ENCODE measurements at places on chromosomes 2 and 18. TPM values are rescaled to one million over a fixed set of nuclear protein-coding genes. Genes with fewer than 3 reads are reported as not detected.

Gene CHST9
- polyA plus RNA-seq = 0.18 TPM

Gene POTEI
- polyA plus RNA-seq = not detected

Gene CENPA
- polyA plus RNA-seq = 1.1 TPM

Gene MGAT4A
- polyA plus RNA-seq = 14.4 TPM

Gene PTH2R
- 0.48 TPM for polyA plus RNA-seq

Gene COL6A3
- 19.7 TPM for polyA plus RNA-seq

Gene MYO5B
- polyA plus RNA-seq = 2.8 TPM

Gene CLHC1
- polyA plus RNA-seq = 17.8 TPM

Gene AQP4
- polyA plus RNA-seq = 0.08 TPM

Gene CNOT9
- polyA plus RNA-seq = 22.8 TPM
